ENCODE measurements at places on chromosomes 7 and 10.

- DNase-seq, result no peak
Observed at GRCh38 chr7:22842383-22842941, 19.8 kb upstream of the TOMM7 start.

- no peak for DNase-seq
Observed at GRCh38 chr10:49115796-49116508, 630 bp upstream of the VSTM4 start.

DNA sequence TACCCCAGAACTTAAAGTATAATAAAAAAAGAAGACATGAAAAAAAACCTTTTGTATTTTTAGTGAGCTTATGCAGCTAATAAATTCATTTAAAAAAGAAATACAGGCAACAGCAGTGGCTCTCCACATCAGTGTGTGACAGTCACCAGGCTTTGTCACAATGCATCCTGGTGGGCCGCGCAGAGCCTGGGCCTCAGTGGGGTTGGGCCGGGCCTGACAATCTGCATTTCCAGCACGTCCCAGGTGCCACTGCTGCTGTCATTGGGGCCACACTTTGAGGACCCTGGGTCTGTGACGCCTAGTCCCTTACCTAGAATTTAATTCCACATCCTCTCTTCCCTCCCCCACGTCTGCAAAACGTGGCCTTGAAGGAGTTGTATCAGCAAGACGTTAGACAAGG, 284.5 kb downstream of the ADARB2 start:
- no peak for DNase-seq

GRCh38 chr10:127989481-127990012, 82.6 kb downstream of the PTPRE start:
- no peak for DNase-seq

- no peak for DNase-seq
Observed at GRCh38 chr10:103124420-103125096, 68.5 kb downstream of the NT5C2 start.

DNA sequence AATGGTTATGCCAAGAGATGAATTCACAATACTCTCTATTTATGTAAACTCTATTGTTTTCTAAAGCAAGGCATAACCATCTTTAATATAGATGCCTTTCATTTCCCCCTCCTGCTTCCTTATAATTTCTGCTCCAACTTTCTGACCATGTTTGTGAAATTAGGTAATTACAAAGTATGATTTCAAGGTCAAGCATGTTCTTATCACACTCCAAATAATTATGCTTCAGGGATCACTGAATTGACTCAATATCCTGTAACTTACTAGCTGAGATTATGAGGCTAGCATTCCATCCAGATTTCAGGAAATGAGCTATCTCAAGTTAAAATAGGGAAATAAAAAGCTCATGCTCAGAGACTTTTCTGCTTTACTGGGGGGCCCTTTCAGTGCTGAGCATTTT, 655.9 kb upstream of the IGFBP3 start:
- DNase-seq, result no peak

- no peak for DNase-seq
Observed at GRCh38 chr10:88913788-88914187, 33.7 kb downstream of the STAMBPL1 start.

GRCh38 chr7:154942691-154943090, 60.2 kb downstream of the PAXIP1 start:
- DNase-seq, result no peak

Data from activated T-cell treated with anti-CD3 and anti-CD28 coated beads for 4 hours (primary cell).